B cell (primary cell): ENCODE measurements at places on chromosomes 4 and X. TPM values are rescaled to one million over a fixed set of nuclear protein-coding genes. Genes with fewer than 3 reads are reported as not detected.

- DNase-seq: no peak
Measured at GRCh38 chr4:14952352-14952751, 49.9 kb upstream of the CPEB2 start.

DNA sequence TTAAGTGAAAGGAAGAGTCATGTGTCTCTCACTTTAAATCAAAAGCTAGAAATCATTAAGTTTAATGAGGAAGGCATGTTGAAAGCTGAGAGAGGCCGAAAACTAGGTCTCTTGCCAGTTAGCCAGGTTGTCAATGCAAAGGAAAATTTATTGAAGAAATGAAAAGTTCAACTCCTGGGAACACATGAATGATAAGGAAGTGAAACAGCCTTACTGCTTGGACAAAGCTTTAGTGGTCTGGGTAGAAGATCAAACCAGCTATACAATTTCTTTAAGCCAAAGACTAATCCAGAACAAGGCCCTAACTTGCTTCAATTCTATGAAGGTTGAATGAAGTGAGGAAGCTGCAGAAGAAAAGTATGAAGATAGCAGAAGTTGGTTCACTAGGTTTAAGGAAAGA, 24.9 kb downstream of the RHOH start:
- no peak for DNase-seq

GRCh38 chr4:17170131-17170530, 271.7 kb upstream of the LDB2 start:
- DNase-seq: no peak

Gene CDS1
- 0.15 and 0.19 TPM in 2 replicates for total RNA-seq

GRCh38 chr4:106287353-106287969, 28.5 kb downstream of the TBCK start:
- DNase-seq: no peak

- peak; percentile 15 for DNase-seq
Measured at GRCh38 chr4:122576261-122577188, 44.3 kb downstream of the IL21 start.

DNA sequence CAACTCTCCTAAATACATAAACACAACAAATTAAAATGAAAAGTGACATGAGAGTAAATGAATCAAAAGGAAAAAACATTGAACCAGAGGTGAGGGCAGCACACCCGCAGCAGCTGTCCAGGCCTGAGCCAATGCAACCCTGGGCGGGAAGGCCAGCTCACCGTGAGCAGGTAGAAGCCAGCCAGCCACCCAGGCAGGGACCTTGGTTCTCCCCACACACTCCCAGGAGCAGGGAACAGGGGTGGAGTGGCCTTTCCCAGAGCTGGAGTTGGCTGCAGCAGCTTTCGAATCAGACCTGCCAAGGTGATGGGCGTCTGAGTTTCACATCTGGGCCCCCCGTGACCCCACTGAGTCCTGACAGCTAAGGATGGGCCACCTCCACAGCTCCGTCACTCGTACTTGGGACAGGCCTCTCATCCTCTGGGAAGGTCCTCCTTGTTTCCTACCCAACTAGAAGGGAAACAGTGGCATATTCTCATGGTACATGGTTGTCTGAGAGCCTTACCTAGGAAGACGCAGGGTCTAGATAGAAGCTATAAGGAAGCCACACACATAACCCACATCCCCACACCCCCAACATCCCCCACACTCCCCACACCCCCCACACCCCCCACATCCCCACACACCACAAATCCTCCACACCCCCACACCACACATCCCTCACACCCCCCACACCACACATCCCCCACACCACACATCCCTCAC, 172.2 kb downstream of the DCLK2 start:
- no peak for DNase-seq

DNA sequence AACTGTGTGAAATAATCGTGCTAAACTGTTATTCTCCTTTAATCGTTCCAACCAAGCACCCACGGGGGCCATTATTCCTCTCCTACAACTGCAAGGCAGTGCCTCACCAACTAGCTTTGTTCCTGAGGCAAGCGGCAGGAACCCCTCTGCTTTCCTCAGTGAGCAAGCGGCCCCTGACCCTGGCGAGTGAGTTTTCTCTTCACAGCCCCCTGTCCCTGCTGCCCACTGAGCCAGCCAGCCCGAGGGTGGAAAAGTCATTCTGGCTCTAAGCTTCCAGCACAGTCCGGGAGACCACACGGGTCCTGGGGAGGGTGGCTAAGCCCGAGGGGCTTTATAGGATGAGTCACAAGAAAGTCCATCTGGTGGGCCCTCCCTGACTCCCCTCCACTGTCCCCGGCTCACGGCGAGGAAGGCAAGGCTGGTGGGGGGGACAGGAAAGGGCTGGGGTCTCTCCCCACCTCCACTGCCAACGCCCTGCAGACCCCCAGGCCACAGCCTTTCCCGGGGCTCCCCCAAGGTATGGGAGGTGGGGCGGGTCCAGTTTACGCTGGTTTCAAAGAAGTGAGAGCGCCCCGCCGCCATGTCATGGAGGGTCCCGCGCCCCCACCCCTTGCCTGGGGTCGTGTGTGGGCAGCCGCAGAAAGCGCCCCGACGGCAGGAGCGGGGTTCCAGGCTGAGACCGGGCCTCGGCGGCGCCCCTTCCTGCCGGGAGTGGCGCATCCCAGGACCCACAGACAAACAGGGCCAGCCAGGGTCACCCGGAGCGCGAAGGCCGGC, 45.0 kb downstream of the CPLX1 start:
- DNase-seq: no peak

Gene FAM236B
- total RNA-seq: not detected in 2 replicates

DNA sequence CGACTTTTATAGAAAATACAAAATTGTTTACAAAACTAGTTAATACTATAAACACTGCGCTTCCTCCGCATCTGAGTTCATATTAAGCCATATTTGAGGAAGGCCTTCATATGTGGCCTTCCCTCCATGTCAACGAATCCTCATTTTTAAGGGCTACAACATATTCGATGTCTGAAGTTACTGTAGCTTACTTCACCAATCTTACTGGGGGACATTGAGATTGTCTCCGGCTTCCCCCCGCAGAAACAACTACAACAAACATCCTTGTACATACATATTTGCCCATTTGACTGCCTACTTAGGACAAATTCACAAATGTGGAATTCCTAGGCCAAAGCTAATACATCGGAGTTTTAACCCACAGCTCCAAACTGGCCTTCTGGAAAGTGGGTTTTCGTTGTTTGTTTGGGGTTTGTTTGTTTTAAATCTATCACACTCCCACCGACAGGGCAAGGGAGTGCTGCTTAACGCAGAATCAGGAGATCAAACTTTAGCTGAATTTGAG, 581 bp upstream of the FAM114A1 start:
- DNase-seq: no peak

DNA sequence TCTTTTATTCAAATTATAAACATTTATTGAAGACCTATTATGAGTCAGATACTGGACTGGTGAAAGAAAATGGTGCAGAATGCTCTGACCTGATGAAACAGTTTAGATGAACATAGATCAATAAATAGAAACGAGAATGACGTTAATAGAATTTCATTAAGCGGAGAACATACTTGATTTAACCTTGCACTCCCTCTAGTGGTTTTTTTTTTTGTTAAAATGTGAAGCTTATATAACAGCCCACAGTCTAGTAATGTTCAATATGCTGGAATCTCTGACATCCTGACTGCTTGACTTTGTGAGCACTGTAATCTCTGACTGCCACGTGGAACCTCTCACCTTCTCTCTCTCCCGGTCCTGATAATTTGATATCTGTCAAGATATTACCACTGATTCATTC, 32.3 kb downstream of the HDAC8 start:
- peak; percentile 3 for DNase-seq

- no peak for DNase-seq
Measured at GRCh38 chr4:3709061-3709845, 56.9 kb upstream of the ADRA2C start.

- DNase-seq: no peak
Measured at GRCh38 chrX:22950269-22951266, 49.2 kb upstream of the DDX53 start.

GRCh38 chr4:160044693-160045092, 941.8 kb downstream of the RAPGEF2 start:
- no peak for DNase-seq

GRCh38 chr4:151276787-151277562, at the start of gene PRSS48:
Gene PRSS48 (plus strand): TSS chr4:151277161. CDS start chr4:151277173, 12 bp downstream.
- DNase-seq: no peak

DNA sequence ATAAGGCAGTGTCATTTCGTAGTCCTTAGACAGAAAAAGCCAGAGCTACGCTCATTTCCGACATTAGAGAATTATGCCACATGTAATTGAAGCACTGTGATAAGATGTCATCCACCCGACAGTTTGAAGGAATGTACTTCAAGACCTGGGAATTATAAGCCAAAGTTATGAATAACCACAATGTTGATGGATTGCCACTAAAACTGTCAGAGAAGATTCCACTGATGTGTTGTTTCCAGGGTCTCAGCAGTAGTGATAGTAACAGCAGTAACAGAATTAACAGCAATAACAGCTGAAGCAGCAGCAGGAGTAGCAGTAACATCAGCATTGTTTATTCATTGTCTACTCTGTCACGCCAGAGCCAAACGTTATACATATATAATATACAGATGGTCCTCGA, 24.7 kb downstream of the RAB33A start:
- DNase-seq: no peak

Gene EDA
- total RNA-seq: 0.24 and 1.2 TPM in 2 replicates

DNA sequence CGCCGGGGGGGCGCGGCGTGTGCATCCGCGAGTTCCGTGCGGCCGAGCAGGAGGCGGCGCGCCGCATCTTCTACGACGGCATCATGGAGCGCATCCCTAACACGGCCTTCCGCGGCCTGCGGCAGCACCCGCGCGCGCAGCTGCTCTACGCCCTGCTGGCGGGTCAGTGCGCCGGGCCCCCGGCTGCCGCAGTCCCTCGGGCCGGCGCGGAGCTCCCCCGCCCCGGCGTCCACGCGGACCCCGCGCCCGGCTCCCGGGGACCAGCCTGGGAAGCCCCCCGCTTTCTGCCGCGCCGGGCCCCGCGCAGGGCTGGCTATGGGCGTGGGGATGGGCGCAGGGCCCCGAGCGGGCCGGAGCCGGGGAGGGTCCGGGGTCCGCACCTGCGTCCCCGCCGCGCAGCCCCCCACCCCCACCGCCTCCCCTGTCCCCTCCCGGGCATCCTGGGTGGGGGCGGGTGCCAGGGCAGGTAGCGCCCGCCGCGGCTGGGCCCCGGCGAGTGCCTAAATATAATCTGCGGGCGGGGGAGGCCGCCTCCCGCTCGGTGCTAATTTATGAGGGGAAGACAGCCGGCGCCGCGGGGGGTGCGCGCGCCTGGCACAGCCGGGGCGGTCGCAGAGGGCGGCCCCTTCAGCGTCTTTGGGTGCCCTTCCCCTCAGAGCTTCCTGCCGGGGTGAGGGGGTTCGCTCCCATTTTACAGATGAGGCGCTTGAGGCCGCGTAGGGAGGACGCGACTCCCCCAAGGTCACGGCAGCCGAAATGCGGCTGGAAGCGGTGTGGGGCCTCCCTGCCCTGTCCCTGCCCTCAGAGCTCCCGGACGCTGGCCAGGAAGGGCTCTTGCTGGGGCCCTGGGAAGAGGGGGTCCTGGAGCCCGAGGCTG, 837 bp downstream of the NAT8L start:
- no peak for DNase-seq

Gene CLTRN
- total RNA-seq: 0.24 and 0.42 TPM in 2 replicates

Gene GAGE12D
- total RNA-seq: not detected in 2 replicates

DNA sequence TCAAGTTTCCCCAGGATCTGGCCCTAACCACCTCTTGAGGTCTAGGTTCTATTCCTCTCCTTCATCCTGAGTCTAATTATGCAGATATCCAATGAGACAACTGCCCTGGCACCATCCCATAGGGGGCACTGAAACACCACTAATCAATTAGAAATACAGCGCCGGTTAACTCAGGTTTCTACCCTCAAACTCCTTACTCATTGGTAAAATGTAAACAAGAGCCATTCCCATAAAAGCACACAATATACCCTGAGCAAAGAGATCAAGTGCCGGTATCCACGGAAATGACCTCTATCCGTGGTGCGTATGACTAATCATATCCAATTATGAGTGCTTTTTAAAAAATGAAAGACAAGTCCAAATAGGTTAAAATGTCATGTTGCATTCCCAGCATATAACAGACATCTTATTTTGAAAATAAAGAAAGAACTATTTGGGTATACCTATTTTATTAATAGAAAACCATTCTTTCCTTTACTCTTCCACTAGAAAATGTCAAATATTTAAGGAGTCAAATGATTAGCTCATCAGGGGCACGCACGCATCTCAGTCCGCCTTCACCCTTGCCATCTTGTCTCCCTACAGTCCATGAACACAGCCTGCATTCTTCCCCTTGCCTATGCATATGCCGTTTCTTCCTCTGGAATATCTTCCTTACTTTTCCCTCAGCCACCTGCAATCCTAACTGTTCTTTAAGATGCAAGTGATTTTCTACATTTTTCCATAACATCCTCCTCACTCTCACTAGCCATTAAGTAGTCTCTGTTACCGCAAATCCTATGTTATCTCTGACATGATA, 141.1 kb downstream of the MAML3 start:
- peak; percentile 75 for DNase-seq

GRCh38 chr4:14403132-14403531, 599.1 kb upstream of the CPEB2 start:
- DNase-seq: no peak

DNA sequence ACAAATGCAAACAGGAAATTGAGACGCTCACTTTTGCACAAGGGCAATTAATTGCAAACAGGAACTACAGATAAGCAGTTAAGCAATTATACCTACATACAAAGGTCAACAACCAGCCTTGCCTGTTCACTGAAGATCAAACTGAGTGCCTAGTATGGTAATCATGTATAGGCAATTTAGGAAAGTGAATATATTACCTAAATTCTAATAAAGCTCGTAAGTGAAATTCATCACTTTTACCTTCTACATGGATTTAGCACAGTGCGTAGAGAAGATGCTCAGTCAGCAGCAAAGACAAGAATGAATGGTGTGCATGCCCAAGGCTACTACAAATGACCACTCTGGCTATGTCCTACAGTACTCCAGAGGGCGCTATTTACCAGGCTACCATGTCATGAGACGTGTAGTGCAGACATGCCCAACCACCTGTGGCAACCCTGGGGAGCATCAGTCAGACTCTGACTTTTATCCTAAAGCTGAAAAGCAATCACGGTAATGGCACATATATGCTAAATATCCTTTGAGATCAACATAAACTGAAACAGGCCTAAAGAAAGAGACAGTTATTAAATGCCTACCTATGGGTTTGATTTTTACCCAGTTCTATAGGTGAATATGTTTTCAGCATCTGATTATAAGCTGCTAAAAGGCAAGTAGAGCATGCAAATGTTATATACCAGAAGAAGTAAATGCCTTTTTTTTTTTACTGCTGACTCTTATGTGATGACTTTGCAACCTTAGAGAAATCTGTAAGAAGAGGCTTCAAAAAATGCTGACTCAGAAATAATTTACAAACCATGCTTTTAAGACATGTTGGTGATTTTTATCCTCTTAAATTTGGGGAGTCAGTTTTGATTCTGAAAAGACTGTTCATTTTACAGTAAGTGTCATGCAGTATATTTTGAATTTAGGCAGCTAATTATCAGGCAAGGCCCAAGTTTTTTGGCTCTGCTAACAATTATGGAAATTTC, 178.0 kb downstream of the PPP3CA start:
- DNase-seq: peak; percentile 76

Gene LANCL3
- 0.12 and 0.17 TPM in 2 replicates for total RNA-seq

Gene HMX1
- total RNA-seq: not detected in 2 replicates
